ENCODE measurements at places on chromosomes 3 and 15.

DNA sequence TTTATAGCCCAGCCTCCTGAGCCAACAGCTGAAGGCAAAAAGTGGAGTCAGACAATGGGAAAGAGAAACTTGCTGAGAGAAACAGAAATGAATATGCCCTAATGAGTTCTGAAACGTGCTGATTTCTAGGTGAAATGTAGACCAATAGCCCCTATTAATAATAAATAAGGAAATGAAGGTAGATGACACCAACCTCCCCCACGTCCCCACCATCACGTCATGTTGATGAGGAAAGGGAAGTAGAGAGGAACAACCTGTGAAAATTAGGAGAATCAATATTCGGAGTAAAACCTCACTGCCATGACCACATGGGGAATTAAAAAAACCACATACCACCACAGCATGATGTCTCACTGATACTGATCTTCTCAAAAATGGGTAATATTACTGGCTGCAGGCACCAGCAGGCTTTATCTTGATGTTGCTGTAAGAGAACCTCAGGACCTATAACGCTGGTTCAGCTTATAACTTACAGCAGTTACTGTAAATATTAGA lies 64.0 kb downstream of the KAT2B start:
- no peak for DNase-seq

GRCh38 chr3:40677321-40677720 lies 152.6 kb downstream of the ZNF621 start:
- DNase-seq, result no peak

DNA sequence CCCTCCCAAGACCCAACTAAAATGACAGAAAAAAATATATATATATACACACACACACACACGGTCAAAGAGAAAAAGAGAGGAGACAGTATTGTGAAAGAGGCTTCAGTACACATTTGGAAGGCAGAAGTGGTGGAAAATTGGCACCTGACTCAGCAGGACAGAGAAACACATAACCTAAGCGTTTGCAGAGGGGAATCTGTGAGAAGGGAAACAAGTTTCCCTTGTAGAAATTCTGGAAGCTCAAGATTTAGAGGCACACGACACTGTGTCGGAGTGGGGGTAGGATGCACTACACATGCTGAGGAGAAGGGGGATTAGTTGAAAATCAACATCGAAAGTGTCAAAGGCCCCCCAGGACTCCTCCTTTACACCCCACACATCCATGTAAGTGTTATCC lies 53.1 kb downstream of the PAK2 start:
- DNase-seq, result no peak

DNA sequence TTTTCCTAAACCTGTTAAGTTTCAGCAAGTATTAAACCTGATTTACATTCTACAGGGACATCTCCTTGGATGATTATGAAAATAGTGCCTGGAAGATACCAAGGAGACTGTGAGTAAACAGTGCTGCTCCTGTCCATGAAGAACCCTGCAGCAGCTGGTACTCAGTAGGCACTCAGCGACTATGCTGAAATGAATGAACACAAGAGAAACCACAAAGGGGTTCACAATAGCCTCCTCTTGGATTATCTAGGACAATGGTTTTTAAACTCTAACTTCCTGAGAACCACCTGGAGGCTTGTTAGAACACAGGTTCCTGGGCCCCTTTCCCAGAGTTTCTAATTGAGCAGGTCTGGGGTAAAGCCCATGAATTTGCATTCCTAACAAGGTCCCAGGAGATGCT lies 488.4 kb upstream of the UBE2E2 start:
- DNase-seq, result no peak

GRCh38 chr15:29131840-29132420 lies 137.7 kb downstream of the NSMCE3 start:
- no peak for DNase-seq

- DNase-seq, result no peak
Measured at GRCh38 chr15:101009176-101009575, 90.0 kb downstream of the LRRK1 start.

- DNase-seq, result no peak
Measured at GRCh38 chr3:99934975-99935797, 117.5 kb downstream of the CMSS1 start.

GRCh38 chr3:51282931-51283330 lies 102.2 kb upstream of the MANF start:
- no peak for DNase-seq

DNA sequence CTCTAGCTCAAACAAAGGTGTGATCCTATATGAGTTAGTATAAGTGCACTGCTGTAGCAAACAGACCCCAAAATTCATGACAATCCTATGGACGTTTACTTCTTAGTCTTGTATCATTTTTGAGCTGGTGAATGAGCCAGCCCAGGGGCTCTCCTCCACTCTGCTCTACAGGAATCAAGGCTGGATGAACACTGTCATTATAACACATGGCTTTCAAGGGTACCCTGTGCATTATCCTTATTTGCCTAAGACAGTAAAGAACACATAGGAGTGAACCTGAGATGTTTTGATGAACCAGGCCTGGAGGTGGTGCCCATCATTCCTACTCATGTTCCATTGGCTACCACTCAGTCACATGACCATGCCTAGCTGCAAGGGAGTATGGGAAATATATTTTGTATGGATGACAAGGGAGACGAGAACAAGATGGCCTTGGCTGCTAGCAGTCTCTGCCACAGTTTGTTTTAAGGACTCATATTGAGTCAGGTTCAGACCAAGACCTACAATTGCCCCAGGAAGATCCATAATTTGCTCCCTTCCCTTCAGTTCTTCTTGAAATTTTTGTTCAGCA lies 107.4 kb upstream of the HES1 start:
- DNase-seq, result no peak

GRCh38 chr15:31472636-31473384 lies 146.2 kb downstream of the KLF13 start:
- DNase-seq, result no peak

All from NCI-H1930 (cell line).